ENCODE measurements at places on chromosomes 4 and X. TPM values are rescaled to one million over a fixed set of nuclear protein-coding genes. Genes with fewer than 3 reads are reported as not detected.

The ARAP2 gene
- 1.2 TPM for total RNA-seq

The CRLF2 gene
- not detected for total RNA-seq

The NUP62CL gene
- total RNA-seq = not detected

The FAM47E gene
- 0.59 TPM for total RNA-seq

The PCGF3 gene
- 79.6 TPM for total RNA-seq

The DGAT2L6 gene
- total RNA-seq = not detected

The PFKFB1 gene
- total RNA-seq = not detected

The PDE5A gene
- total RNA-seq = 25.5 TPM

The HOPX gene
- 0.14 TPM for total RNA-seq

The TRIM61 gene
- total RNA-seq = 3.0 TPM

The GPRASP1 gene
- total RNA-seq = 3.7 TPM

The NDST3 gene
- total RNA-seq = 2.4 TPM

The FAM53A gene
- 1.4 TPM for total RNA-seq

The UGT2A1 gene
- total RNA-seq = not detected

The MAMLD1 gene
- total RNA-seq = 1.2 TPM

The ADGRG2 gene
- total RNA-seq = not detected

The HPF1 gene
- total RNA-seq = 23.8 TPM

The SRPK3 gene
- total RNA-seq = under 0.01 TPM

The SYP gene
- 0.32 TPM for total RNA-seq

The MAGEB17 gene
- total RNA-seq = not detected
